ENCODE measurements at places on chromosomes 12 and 14.

- DNase-seq, result peak; percentile 20
Measured at GRCh38 chr14:36069535-36069900, 107.0 kb downstream of the PTCSC3 start.

- DNase-seq, result no peak
Measured at GRCh38 chr14:54919330-54919729, 16.7 kb upstream of the GCH1 start.

GRCh38 chr14:67928375-67928774 lies 108.8 kb downstream of the RAD51B start:
- DNase-seq, result no peak

- DNase-seq, result no peak
Measured at GRCh38 chr14:42947991-42948390, 1341.3 kb downstream of the LRFN5 start.

- DNase-seq, result no peak
Measured at GRCh38 chr14:20719777-20720176, 25.9 kb upstream of the EDDM3A start.

- no peak for DNase-seq
Measured at GRCh38 chr14:72753879-72754400, 140.0 kb downstream of the DPF3 start.

- no peak for DNase-seq
Measured at GRCh38 chr12:56632701-56633467, 2.8 kb upstream of the BAZ2A start.
